SK-N-MC (cell line): ENCODE measurements at places on chromosomes 7 and 10.
A peak's percentile ranks its signal among the peaks of the same experiment; 100 is the strongest.

GRCh38 chr10:83585686-83586085 lies 553.6 kb upstream of the GHITM start:
- no peak for DNase-seq

DNA sequence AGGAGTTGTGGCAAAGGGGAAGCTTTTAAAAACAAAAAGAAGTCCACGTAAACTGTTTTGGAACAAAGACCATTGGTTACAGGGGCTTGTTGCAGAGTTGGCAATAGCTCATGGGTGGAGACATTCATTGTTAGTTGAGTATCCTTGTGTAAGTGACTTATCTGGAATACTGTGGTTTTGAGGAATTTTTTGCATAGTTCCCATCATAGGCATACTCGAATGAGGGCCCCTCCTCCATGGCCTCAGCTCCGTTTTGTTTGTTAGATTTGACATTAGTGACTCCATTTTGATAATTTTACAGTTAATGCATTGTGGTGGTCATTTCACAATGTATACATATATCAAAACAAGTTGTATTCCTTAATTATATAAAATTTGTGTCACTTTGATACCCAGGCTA lies 12.8 kb upstream of the SMKR1 start:
- DNase-seq, result no peak

- no peak for DNase-seq
These were observed 19.2 kb downstream of the GCC1 start for GRCh38 chr7:127566242-127566641.

GRCh38 chr7:137081321-137082093 lies 213.1 kb downstream of the CHRM2 start:
- peak; percentile 92 for DNase-seq

GRCh38 chr10:95543459-95543858 lies 17.7 kb downstream of the SORBS1 start:
- DNase-seq, result no peak

GRCh38 chr10:80580638-80581468 lies 43.2 kb downstream of the SH2D4B start:
- DNase-seq, result no peak

DNA sequence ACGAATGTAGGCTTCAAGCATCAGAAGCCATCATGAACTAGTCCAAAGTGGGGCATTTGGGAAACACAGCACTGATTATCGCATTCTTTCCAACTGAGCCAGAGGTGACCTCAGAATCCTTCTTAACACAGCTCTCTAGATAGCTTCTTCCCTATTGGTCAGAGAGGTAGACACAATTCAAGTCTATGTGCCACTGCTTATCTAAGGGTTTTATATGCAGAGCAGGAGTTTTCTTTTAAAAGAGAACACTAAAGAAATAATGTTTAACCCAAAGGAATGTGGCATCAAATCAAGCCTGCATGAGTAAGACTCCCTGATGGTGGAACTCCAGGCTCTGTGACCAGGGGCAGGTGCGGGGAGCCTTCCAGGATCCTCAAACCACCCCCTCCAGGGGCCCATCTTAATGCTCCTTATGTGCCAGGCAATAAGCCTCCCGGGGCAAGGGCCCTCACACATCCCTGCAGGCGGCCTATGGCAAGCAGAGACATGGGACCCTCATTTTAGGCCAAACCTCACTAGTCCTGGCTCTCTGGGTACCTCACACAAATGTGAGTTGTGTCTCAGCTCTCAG lies 13.8 kb downstream of the HSPA12A start:
- no peak for DNase-seq

DNA sequence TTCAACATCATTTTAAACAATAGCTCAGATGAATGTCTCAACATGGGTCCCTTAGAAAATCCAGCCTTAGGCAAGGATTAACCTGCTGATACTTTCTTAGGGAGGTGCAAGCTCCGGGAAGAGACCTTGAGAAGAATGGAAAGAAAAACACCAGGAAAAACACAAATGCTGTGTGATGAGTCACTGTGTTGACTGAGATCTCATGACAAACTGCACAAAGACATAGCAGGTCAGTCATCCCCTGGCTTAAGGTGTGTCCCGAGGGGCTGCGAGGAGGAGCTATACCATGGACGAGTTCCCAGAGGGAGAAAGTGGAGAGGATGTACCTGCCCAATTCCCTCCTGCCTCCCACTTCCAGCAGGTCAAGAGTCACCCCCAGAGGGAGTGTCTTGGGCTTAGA lies 98.0 kb downstream of the TEX36 start:
- DNase-seq, result no peak

- DNase-seq, result no peak
These were observed at the start of gene ABCB4 for GRCh38 chr7:87475359-87476178. Gene ABCB4 (minus strand): TSS chr7:87475680. CDS start chr7:87475465, 215 bp downstream.

DNA sequence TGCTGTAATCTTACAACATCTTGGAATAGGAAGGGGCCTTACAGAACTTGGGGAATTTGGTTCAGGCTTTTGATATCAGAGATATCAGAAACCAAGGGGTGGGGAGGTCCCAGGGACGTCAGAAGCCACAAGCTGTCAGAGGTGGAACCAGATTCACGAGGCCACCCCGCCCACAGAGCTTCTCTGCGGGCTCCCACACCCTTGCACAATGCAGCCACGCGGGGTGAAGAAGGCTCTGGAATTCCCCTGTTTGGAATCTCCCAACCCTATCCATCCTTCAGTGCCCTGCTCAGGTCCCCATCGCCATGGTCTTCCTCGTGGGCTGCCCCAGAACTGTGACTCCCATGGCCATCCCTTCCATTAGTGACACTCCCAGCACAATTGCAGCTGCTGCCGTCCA lies 247.1 kb upstream of the SHH start:
- DNase-seq, result no peak

DNA sequence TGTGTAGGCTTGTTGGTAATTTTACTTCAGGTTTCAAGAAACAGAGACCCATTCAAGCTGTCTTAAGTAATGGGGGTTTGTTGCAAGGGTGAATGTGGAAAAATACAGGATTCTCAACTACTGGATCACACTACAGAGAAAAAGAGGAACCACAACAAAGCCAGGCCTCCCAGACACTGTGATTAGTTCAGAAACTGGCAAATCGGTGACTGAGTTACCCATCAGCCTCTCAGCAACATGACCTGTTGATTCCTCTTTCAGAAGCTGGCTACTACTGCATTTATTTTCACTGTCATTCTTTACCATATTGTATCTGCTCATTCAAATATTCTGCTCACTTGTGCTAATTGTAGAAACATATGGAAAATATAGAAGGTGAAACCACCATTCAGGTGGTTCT lies 16.0 kb downstream of the CCDC71L start:
- DNase-seq, result no peak

DNA sequence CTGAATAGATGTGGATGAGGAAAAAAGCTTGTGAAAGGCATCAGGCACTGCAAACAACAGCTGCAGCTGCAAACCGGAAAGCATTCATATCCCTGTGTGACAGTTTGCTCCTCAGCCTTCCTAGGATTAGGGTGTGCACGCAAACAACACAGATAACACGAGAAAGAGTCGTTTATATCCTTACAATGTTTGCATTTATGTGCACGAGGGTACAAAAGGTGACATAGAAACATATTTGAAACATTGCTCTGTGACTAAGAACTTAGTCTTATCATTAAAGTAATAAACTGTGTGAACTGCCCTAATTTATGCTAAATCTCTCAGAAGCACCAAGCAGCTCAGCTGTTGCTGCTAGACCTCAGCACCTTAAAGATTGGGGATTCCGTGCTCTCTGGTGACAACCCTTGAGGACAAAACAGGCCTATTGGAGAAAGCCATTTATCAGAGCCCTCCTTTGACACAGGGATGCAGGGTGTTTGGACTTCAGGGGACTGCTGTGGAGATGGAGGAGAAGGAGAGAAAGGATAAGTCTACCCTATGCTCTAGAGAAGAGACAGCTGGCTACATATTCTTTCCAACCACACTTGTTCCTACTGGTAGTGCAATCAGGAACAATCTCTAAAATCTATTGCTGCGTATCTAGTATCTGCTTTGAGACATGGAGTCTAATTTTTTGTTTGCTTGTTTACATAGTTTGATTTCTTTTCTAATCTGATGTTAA lies 176.2 kb downstream of the GNAT3 start:
- no peak for DNase-seq

DNA sequence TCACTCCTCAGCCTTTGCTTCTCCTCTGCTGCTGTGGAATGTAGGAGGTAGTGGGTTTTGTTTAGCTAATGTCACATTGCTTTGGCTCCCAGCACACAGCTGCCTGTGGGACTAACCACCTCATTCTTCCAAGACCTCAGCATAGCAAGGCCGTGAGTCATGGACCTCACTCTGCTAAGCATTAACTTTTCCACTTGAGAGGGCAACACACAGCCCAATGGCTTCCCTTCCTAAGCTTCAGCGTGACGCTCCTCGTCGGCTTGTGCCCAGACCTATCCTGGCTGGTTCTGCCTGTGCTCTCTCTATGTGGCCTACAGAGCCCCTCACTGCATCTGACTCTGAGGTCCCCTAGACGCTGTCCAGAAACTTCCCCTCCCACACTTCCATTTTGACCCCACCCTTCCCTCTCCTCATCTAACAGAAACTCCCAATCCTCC lies 23.3 kb downstream of the MYOF start:
- no peak for DNase-seq

- DNase-seq, result no peak
These were observed 479.7 kb downstream of the RPS24 start for GRCh38 chr10:78513330-78513729.

DNA sequence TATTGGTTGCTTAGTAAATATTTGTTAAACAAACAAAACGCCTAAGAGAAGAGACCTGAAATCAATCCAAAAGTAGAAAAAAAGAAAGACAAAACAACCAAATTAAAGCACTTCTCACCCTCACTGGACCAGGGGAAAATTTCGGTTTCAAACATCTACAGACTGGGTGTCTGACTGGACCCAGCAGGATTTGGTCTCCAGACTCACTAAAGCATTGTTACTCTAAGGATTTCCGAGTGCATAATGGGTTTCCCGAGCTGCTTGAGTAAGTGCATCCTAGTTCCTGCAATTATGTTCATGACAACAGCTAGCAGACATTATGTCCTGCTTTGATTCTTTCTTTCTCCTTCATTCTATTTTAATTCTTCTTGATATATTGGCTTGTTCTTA lies 51.8 kb upstream of the FAM3C start:
- no peak for DNase-seq

GRCh38 chr10:120042705-120043104 lies 150.2 kb downstream of the SEC23IP start:
- DNase-seq, result no peak

DNA sequence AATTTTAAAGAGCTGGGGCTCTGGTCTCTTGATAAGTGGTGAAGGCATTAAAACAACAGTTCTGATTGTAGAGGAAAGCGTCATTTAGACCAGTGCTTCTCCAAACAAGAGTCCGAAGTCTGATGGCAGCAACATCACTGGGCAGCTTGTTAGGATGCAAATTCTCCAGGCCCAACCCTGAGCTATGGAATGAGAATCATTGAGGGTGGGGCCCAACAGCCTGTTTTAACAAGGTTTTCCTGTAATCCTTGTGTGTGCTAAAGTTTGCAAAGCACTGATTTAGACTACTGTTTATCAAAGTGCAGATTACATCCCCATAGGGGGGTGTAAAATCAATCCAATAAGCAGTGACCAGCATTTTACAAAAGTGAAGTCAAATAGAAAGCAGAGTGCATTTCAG lies 2.6 kb upstream of the ZNRF2 start:
- no peak for DNase-seq

- no peak for DNase-seq
These were observed 28.4 kb downstream of the UBE2D4 start for GRCh38 chr7:43954524-43955228.

DNA sequence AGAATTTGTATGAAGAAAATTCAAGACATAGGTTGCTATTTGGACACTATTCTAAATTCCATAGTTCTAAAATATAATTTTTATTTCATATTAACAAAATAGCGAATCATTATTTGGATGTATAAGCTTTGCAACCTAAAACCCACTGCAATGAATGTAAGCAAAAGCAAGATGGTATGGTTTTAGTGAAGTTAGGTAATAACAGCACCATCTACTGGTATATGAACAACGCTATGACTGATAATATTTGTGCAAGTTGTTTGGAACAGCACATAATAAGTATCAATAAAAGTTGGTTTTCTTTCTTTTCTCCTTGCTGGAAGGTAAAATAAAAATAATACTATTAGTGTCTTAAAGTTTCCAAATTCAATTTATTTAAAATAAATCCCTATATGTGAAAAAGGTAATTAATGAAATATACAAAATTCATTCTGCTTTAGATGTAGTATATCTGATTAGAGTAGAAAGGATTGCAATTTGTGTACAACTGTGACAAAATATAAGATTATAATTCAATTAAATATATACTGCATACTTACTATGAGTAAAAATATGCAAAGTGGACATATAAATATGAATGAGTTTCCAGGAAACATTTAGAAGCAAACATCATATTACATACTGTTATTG lies 79.0 kb upstream of the LSM8 start:
- DNase-seq, result peak; percentile 66

DNA sequence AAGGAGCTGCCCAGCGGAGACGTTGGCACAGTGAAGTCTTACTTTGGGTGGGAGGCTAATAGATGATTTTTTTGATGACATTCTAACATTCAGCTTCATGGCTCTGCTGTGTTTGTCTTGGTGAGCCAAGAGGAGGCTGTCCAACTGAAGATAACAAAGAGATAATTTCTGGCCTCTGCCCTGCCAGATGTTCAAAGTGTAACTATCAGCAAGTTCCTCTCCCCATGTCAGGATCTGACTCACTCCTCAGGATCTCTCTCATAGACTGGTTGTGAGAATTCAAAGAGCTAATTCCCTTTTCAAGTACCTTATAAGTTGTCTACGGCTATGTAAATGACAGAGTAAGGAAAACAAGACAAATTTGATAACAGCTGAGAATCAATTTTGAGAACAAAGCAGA lies 1340.9 kb downstream of the XPNPEP1 start:
- no peak for DNase-seq

DNA sequence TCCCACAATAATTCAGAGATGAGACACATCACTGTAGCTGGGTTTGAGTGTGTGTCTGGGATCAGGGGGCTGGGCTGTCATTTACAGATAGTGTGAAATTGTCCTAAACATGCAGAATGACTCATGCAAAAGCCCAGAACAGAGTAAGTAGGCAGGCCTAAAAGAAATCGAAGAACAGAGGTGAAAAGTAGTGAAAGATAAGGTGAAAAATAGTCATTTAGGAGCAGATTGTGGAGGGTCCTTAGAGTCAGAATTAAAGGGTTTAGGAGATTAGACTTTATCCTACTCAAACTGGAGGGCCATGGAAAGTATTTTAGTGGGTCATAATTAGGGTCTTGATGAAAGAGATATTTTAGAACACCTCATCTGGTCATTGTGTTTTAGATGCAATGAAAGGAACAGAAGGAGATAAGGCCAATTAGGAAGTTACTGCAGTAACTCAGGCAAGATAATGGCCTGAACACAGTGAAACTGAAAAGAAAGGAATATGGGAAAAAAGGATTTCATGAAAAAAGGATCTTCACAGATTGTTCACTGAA lies 58.3 kb upstream of the NEBL start:
- DNase-seq, result no peak

DNA sequence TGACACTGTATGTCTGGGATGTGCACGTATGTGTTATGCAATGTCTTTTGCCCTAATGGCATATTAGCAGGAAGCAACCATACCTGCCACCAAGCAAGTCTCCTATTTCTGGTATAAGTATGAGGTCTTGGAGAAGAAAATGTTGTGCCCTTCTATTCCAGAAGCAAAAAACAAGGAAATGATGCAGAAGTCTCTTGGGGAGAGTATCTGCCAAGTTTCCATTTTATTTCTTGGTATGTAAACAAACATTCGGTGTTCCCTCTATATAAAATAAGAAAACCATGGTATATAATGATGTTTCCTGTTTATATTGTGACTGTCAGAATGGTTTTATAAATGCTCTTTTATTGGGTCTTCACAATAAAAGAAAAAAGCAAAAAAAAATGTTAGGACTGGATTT lies 19.3 kb upstream of the MYO3A start:
- no peak for DNase-seq

- DNase-seq, result peak; percentile 34
These were observed 326.2 kb upstream of the POT1 start for GRCh38 chr7:125255810-125256209.
